ENCODE measurements at places on chromosomes 7 and 10. TPM values are rescaled to one million over a fixed set of nuclear protein-coding genes. Genes with fewer than 3 reads are reported as not detected.

DNA sequence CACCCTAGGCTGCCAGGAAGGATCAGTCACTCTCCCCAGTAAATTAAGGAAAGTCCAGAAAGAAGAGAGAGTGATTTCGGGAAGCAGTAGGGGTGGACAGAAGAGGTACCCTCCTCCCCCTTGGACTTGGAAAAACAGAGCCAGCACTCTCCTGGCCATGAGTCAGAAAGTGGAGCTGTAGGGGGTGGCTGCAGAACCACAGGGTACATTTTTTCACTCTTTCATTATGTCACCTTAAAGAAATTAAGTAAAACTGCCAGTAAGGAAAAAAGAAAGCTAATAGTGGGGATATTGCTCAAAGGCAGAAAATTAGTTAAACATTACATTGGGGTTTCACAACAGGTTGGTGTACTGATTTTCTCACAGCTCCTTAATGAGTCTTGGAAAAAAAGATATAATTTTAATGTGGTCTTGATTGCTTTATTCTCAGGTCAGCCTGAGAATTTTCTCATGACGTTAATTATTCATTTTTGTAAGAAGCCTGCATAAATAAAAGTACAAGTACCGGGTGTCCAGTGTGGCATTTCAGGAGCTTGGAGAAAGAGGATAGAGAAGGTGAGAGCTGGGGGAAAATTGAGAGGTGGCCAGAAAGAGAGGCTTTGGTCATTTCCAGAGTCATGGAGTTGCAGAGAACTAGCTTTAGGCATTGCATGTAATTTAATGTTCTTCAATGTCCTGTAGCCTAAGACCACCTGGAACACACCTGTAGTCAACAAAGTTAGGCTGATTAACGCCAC lies 23.2 kb upstream of the AOAH start:
- no peak for DNase-seq

DNA sequence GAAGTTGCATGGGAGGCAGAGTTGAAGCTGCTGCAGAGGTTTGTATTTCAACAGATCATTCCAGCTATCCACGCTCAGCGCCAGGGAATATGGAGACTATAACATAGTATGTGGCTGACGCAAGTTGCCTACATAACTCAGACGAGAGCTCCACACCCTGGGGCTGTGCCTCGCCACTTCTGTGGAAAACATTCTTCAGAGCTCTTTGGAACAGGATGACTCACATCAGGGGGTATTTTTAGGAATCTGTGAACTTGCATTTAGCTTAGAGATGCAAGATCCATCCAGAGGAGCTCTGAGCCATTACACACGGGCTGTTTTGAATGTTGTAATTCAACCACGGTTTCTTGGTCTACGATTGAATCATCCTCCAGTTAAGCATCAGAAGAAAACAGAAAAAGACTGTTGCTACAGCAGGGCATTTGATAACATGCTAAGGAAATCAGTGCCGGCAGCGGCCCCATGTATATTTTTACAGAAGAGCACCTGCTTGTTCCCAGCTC lies 481.5 kb upstream of the AKR1E2 start:
- no peak for DNase-seq

Gene GDF10
- not detected for total RNA-seq

DNA sequence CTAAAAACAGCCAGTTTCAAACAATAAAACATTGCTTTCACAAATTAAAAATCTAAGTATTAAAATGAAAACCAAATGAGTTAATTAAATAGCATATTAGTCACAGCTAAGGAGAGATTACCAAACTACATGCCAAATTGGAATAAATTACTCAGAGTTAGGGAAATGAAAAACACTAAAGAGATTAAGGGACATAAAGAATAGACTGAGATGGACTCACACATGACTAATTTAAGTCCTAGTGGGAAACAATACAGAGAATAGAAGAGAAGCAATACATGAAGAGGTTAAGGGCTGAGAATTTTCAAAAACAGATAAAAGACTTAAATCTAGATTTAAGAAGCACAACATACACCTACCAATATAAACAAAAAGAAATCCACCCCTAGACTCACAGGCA lies 110.6 kb downstream of the ZFAND4 start:
- DNase-seq: no peak

GRCh38 chr10:11379771-11380170 lies 231.7 kb downstream of the USP6NL start:
- no peak for DNase-seq

DNA sequence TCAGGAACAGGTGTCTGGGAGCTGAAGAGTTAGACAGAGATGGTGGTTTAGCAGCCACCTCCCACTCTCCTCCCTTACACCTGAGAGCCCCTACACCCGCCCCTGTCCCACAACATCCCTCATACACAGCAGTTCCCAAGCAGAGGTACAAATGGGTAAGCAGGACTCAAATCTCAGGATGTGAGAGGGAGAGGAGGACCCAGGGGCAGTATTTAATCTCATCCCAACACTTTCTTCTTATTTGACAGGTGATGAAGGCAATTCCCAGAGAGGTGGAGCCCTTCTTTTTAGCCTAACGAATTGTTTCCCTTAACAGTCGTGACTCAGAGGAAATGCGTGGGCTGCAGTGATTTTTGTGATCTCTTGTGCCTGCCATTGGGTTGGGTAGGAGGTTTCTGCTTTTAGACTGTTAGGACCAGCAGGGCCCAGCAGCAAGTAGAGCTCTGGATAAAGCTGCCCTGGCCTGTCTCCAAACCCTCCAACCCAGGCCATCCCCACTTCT lies 191.3 kb downstream of the HECW1 start:
- no peak for DNase-seq

DNA sequence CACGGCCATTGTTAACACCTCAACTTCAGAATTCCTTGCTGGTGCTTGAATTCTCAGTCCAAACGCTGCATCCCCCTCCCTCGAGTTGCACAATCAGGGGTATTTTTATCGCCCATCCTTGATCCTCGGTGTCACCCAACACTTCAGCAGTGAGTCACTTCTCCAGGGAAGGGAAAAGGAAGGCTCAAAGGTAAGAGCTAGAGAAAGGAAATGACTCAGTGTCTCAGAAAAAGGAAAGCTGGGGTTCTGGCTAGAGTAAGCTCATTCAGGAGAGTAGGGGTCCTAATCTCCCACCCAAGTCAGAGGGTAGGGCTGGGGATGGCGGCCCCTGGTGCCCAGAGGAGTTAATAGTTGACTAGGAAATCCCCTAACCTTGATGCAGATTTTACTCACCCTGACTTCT lies 39.8 kb upstream of the TRIM8 start:
- no peak for DNase-seq

Gene GRM8
- not detected for total RNA-seq

Gene BTBD16
- total RNA-seq: not detected

- no peak for DNase-seq
These were observed 82.8 kb downstream of the GLCCI1 start for GRCh38 chr7:8051373-8051772.

- no peak for DNase-seq
These were observed 368.7 kb downstream of the AUTS2 start for GRCh38 chr7:69966766-69967591.

Gene CYP2C19
- total RNA-seq: not detected

Gene KIAA1549
- total RNA-seq: not detected

Gene ZNF853
- total RNA-seq: 0.85 TPM

Gene GPR146
- 22.2 TPM for total RNA-seq

Gene TMEM270
- not detected for total RNA-seq

All from T-helper 17 cell (primary cell).